CD4-positive, alpha-beta T cell treated with Interleukin-10 for 1 hour (primary cell): ENCODE measurements at places on chromosomes 2 and 18.

- DNase-seq, result no peak
Observed at GRCh38 chr2:44553456-44553855, 191.7 kb downstream of the CAMKMT start.

DNA sequence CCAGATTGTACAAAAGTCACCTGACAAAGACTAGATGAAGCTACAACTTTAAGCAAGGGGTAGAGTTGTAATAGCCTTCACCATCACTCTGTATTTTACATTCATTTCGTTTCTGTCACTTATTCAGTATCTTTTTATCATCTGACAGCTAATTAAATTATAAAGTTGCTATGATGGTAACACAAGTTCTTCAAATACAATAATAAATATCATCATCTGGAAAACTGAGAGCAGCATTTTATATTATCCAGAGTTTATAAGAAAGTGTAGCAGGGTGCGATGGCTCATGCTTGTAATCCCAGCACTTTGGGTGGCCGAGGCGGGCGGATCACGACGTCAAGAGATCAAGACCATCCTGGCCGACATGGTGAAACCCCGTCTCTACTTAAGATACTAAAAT, 21.1 kb downstream of the DYNC2LI1 start:
- no peak for DNase-seq

DNA sequence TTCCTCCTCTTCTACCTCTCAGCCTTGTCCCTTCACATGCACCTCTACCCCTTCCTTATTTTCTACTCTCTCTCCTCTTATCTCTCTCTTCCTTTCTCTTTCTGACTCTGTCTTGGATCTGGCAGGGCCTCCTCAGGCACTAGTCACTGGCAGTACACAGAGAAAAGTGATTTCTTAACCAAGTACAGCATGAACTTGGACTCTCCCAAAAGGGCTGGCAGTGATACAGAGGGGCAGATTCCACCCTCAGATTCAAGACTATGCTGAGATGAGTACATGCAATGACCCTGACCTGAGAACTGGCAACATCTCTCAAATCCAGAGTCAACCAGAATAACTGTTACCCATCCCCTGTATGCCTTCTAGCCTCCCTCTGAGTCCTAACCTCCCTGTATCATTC, 4.3 kb downstream of the AOX1 start:
- DNase-seq, result no peak

- no peak for DNase-seq
Observed at GRCh38 chr18:23922939-23923338, 91.6 kb upstream of the TTC39C start.

DNA sequence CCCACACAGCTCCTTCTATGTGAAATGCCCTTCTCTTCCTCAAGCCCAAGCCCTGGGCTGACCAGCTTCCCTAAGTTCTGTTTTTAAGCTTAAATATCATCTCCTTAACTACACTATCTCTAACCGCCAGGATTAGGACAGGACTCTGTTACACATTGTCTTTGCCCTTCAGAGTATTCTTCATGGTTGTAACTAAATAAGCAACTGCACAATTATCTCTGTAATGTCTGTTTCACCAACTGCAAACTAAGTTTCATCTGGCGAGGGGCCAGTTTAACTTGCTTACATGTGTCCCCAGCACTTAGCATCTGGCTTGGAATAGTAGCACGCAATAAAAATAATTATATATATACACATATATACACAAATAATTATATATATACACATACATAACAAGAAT, 1.1 kb upstream of the ERMN start:
- no peak for DNase-seq

- DNase-seq, result no peak
Observed at GRCh38 chr2:179403624-179404023, 139.0 kb upstream of the SESTD1 start.

- no peak for DNase-seq
Observed at GRCh38 chr2:45332567-45332966, 278.5 kb downstream of the SRBD1 start.

DNA sequence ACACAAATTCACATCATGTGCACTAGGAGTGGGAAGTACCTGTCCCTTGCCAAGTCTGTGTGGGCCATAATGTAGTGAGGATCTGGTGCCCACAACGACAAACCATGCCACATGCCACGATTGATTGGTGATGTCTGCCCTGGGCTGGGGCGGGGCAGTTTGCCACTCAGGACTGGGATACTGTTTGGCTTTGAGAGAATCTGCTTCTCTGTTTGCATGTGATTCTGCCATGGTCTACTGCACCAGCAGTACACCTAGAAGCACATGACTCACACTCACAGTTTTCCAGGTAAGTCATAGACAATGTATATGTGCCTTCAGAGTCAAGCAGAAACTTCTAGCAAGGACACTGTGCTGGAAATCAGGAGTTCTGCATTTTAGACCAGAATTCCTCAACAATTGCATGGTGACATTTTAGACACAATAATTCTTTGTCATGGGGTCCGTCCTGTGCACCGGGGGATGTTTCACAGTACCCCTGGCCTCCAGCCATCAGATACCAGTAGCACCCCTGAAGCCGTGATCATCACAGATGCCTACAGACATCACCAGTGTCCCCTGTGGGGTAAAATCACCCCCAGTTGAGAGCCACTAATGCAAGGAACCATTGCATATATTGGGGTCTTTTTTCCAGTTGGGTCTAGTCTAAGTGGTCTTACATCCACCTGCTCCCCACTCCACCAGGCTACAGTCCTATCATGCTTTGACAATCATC, 278.3 kb downstream of the EIPR1 start:
- DNase-seq, result no peak

GRCh38 chr18:57710226-57710625, 88.6 kb upstream of the NARS1 start:
- no peak for DNase-seq

DNA sequence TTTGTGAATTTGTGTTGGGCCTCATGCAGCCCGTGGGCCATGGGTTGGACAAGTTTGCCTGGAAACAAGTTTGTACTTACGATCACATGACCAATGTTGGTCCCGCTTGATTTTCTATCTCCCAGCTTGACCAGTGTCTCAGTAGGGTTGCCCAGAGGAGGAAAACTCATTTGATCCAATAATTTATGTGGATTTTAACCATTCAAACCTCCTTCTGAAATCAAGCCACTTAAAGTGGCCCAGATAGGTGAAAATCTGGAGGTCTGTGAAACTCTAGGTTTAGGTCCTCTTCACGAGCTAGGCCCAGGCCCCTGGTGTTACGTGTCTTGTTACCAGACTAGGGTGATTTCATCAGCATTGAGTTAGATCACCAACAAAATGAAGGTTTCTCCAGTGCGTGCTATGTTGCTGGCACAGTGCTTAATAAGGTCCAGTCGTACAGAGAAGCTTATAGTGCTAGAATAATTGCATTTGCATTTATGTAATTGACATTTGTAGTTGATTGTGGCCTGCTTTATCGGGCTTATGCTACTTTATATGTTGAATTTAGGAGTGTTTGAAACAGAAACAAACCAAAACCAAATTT, 4.4 kb downstream of the ACTR2 start:
- peak; percentile 19 for DNase-seq

GRCh38 chr2:23620841-23621341, 235.9 kb downstream of the KLHL29 start:
- no peak for DNase-seq

GRCh38 chr2:96470636-96471035, 34.5 kb downstream of the NEURL3 start:
- DNase-seq, result peak; percentile 51

DNA sequence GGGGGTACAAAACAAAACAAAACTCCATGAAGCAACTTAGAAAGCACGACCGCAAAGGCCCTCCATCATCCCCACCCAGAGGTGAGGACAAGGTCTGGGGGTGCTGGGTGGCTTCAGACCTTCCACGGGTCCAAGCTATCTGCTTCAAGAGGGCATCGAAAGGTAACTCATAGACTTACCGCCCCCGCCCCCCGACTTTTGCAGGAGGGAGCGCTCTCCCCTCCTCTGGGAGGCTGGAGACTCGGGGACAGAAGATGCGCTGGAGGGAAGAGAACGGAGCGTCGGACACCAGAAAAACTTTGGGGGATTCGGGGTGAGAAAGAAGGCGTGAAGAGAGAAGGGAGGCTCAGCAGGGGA, 300 bp upstream of the STON1 start:
- no peak for DNase-seq
